ENCODE measurements at places on chromosomes 6 and 20.

DNA sequence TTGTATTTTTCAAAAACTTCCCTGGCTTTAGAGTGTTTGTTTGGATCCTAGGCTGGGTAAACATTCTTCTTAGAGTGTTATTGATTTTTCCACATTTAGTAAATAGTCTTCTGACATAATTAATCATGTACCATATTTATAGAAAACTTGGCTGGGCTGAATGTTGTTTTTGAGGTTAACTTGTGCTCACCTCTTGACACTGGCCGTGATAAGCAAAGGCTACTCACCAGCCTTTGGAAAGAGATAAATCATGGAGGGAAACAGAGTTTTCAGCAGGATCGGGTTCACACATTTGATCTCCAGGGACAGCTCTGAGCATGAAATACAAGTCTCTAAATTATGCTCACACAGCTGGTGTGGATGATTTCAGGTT is 6.2 kb upstream of the CD93 start:
- no peak for DNase-seq

GRCh38 chr6:113847447-113847846 is 9.7 kb upstream of the MARCKS start:
- no peak for DNase-seq

DNA sequence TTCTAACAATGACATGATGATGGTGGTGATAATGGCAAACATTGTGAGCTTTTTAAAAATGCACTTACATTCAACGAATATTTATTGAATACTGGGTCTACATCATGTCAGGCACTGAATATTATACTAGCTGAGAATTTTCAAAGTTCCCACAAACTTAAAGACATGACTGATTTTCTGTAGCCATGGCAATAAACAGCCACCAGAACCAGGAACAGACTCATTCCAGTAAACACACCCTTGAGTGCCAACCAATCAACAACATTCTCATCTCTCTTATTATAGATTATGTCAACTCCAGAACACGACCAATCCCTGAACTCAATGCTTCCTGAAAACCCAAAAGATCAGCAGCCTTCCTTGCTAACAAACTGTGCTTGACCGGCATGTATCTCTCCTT is 212.4 kb upstream of the RUNX2 start:
- no peak for DNase-seq

- no peak for DNase-seq
Measured at GRCh38 chr6:109381061-109381746, 1.1 kb downstream of the CD164 start.

DNA sequence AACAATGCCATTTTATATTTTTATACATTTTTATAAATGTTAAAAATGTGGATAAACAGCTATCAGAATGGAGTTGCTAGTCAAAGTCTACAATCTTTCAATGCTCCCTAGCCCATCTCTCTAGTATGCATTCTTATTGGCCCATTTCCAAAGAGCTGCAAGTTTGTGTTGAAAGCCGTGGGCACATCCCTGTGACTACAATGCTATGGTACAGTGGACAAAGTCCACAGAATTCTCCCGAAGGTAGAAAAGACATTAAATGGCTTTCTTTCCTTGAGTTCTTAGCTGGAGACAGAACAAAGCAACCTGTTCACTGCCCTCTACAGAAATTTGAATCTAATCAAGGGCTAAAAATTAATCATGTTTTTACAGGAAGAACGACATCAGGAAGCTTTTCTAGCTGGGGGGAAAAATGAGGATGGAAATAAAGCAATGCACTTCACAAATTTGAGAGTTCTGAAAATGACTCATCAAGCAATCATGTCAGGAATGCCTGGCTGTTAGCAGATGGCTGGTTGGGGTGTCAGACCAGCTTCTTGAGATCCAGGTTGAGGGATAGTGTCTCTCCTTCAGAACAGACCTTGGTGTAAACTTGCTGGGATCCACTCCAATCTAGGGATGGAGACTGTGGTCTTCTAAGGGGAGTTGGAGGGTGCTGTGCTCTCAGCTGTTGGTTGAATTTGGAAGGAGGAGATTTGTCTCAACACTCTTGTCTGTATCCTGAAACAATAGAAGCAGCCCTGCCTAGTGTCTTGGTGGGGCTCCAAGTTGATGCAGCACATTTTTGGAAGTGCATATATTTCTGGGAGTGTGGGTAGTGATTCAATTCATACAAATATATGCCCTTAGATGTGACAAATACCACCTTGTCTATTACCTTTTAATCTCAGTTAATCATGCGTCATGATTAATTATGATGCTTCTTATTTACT is 143.4 kb upstream of the PHACTR1 start:
- no peak for DNase-seq

DNA sequence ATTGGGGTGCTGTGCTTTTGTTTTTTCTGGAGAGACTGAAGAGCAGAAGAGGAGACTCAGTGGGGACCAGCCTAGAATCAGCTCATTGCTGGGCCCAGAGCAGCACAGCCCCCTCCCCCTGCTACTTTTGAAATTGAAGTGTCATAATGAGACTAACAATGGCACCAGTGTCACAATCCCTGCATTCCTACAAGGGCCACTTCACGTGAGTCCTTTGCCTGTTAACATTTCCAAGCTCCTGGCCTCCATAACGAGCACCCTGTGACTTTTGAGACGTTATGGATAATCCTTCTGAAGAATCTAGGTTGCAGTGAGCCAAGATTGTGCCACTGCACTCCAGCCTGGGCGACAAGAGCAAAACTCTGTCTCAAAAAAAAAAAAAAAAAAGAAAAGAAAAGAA is 41.7 kb downstream of the CNBD2 start:
- no peak for DNase-seq

- DNase-seq = no peak
Measured at GRCh38 chr6:52546192-52546591, 30.7 kb downstream of the TRAM2 start.

GRCh38 chr6:44851176-44851575 is 463.7 kb downstream of the CDC5L start:
- DNase-seq = no peak

GRCh38 chr6:28207510-28208110 is 17.5 kb upstream of the ZSCAN9 start:
- peak; percentile 53 for DNase-seq

GRCh38 chr20:32296412-32296811 is 19.0 kb downstream of the KIF3B start:
- no peak for DNase-seq

GRCh38 chr6:105402090-105402938 is 568 bp downstream of the PREP start:
- DNase-seq = peak; percentile 12

DNA sequence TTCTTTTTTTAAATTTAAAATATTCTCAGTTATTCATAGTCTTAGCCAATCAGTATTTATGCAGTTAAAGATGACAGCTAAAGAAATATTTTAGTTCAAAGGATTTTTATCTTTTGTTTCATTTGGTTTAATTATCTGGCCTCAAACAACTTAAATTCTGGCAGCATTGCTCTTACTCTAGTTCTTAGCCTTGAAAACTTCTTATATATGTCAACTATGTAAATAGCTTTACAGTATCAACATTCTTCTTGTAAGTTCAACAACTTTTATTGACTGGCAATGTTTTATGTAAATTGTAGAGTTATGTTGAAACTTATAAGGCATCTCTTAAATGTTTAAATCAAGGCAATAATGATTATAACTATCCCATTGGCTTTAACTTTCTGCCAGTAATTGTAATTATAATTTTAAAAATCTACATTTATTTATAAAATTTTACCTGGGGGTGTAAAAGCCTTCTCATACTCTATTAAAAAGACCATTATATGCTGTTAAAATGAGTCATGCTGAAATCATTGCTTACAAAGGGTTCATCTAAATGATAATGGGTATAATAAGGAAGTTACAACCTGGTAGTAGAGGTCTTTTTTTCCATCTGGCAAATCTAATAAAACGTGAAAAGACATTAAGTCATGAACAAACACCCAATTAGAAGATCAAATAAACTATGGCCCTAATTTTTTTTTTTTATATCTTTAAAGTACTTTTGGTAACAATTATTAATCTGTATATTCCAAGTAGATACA is 45.8 kb upstream of the FAM184A start:
- no peak for DNase-seq

DNA sequence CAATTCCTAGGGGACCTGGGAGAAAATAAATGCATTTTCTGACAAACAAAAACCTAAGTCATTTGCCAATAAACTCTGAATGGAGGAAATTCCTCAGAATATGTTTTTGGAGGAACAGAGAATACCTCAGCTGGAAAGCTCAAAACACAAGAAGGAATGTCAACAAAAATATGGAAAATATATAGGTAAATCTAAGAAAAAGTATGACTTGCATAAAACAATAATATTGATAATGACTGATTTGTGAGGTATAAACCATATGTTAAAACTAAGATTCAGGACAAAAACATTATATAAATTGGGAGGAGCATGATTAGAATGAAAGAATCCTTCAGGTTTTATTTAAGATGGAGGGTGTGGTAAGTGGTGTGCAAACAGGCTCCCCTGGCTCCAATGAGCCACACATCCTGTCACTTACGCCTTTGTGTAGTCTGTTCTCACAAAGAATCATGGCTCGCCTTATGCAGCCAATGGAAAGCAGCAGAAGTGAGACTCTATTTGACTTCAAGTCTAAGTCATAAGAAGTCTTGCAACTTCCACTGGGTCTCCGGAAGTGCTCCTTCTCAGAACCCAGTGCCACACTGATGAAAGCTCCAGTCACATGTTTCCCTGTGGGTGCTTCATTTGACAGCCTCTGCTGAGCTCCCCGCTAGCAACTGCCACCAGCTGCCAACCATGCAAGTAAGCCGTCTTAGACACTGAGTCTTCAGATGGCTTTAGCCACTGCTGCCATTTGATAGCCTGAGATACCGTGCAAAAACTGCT is 8.1 kb downstream of the CFAP61 start:
- no peak for DNase-seq

- DNase-seq = no peak
Measured at GRCh38 chr6:157139054-157139708, 184.1 kb downstream of the TMEM242 start.

GRCh38 chr6:149728499-149729234 is 10.8 kb upstream of the LATS1 start:
- no peak for DNase-seq

DNA sequence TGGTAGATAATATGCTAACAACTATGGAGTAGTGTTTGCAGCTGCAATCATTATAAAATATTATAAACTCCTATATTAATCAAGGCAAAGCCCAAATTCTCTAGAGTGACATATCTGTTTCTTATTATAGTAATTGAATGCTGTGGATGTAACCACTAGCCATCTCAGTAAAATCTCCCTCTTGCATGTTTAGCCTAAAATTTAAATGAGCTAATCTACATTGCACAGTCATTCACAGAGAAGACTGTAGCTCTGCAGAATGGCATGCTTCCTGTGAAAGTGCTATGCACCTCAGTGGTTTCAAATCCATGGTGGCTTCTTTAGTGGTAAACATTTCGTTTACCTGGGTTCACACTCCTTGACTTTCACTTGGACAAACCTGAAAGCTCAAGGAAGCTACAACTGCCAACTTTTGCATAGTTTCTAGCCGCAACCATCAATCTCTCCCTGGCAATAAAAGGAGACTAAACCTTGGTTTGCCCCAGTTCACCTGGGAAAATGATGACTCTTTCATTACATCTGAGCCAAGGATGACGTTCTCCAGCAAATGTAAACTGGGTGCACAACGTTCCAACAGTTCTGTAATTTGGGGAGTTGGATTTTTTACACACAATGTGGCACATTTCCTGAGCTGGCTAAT is 47.2 kb downstream of the FILIP1 start:
- DNase-seq = no peak

DNA sequence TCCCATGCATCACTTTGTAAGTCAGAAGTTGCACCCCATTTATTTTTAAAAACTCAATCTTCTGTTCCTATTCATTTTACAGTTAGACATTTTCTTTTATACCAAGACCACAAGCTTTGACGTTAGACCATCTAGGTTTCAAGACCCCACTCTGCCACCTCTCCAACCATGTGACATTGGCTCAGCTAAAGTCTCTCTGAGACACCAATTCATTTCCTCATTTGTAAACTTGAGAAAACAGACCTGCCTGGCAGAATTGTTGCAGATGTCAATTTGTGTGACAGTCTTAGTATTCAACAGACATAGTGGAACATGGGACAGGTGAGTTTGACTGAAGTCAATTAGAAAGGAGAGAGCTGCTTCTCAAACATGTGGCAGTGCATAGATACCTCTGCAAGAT is 55.6 kb upstream of the CSE1L start:
- no peak for DNase-seq

DNA sequence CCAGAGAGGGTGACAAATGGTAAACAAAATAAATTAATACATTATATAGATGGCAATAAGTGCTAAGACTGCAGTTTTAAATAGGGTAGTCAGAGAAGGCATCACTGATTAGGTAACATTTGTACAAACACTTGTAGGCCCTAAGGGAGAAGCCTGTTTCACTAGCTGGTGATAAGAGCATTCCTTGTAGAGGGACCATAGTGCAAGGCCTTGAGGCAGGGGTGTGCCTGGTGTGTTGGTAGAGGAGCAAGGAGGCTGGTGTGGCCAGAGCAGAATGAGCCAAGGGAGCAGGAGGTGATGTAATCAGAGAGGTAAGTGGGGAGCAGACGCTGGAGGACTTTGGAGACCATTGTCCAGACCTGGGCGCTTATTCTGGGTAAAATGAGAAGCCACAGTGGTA is 70.7 kb downstream of the ANKRD6 start:
- no peak for DNase-seq

- DNase-seq = peak; percentile 60
Measured at GRCh38 chr6:36662827-36663256, 15.7 kb upstream of the CDKN1A start.

DNA sequence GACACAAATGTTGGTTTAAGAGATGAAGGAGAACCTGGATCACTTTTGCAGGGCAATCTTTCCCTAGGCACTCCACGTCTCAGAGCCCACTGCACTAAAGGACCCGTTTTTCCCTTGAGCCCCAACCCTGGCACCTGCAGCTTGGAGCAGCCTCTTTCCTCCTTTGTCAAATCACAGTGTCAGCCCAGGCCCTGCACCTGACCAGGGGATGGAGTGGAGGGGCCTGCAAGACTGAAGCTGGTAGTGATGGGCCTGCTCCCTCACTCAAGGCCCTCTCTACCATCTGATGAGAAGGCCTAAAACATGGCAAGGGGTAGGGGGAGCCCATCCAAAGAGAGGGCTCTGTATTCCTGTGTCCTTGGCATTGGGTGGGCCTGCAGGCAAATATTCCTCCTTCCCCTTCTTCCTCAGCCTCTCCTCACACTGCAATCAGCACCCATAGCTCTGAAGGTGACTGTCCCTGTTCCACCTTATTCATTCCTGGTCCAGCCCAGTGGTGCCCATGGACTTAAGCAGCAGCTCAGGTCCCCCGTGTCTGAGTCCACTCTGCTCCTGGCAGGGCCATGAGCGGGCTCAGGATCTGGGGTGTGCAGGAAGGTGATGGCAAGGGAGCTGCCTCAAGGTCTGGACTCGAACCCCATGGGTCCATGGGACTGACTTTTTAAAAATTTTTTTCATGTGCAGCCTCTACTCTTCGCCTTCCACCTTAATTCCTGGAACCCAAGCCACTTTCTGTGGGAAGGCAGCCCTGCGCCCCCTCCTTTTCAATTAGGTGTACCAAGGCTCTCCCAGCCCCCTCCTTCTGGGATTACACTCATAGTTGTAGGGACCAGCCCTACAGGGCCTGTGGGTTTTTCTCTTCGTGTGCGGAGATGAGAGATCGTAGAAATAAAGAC is 6.7 kb downstream of the RAET1G start:
- DNase-seq = no peak

- no peak for DNase-seq
Measured at GRCh38 chr6:148332088-148332487, 10.6 kb upstream of the SASH1 start.

- peak; percentile 28 for DNase-seq
Measured at GRCh38 chr20:63138855-63139341, 77.0 kb downstream of the YTHDF1 start.
